Aorta (tissue), 5 donors: ENCODE measurements at places on chromosomes 5 and 9.

DNA sequence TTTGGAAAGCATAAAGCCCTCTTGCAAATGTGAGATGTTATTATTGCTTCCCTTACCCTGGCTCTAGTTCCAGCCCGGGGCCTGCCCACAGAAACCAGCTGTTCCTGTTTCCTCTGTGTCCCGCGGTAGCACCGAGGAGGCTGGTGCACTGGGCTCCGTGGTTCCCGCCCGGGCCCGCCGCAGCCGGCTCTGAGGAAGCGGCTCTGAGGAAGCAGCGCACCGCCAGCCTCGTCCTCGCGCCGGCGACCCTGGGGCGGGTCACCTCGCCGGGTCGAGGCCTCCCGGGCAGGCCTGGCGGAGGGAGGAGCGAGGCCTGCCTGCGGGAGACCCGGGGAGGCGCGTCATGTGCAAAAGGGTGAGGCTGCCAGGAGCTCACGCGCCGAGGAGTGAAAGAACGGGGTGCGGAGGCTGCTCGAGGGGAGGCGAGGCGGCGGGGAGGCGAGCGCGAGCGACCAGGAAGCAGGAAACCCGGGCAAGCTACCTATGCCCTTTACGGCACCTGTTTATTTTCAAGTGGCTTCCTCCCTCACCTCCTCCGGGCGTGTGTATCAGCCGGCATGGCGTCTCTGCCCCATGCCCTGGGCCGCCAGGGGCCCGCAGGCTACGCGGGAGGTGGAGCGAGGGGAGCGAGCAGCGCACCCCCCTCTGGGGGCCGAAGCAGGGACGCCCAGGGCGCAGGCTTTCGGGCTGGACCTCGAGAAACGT lies 61.3 kb upstream of the MEGF10 start:
- DNase-seq, result peak; percentile 82

DNA sequence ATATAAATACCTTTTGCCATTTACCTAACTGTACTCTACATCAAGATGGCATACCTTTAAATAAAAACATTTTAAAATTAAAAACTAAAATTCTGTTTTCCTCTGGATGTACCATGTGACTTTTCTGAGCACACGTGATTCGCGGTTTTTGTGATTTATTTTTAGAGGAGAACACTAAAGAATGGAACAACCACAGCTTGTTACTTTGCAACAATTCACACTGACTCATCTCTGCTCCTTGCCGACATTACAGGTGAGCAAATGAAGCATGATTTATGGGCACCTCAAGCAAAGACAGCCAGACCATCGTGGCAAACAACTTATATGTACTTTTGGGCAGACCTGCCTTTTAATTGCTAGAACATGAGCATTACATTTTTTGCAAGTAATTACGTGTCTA lies 61.3 kb downstream of the GDA start:
- no peak for DNase-seq

GRCh38 chr5:143124593-143124992 lies 278.9 kb downstream of the NR3C1 start:
- no peak for DNase-seq

- DNase-seq, result no peak
These were observed 26.1 kb downstream of the PAEP start for GRCh38 chr9:135587658-135588057.

- no peak for DNase-seq
These were observed 44.8 kb downstream of the PRRC1 start for GRCh38 chr5:127562252-127562651.

- DNase-seq, result no peak
These were observed 168.2 kb downstream of the CACNA1B start for GRCh38 chr9:138045541-138046490.

- DNase-seq, result no peak
These were observed 5.6 kb upstream of the SPDL1 start for GRCh38 chr5:169577951-169578350.

GRCh38 chr9:110691002-110691549 lies 22.5 kb downstream of the MUSK start:
- DNase-seq, result no peak

DNA sequence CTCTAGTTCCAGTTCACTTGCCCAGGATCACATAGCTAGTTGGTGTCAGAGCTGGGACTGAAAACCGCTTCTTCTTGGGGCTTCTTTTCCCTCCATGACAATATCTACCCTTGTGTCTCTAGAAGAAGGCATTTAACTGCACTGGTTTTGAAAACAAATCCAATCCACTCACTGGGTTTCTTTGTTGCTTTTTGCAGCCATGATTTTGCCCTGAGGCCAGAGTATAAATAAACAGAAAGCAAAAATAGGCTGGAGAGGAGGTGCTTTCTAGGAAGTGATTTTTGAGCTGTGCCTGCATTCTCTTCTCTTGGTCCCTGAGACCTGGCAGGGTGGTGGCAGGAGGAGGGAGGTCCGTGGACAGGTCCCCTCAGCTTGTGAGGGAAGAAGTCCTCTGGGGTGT lies 6.9 kb upstream of the TRIO start:
- no peak for DNase-seq

- no peak for DNase-seq
These were observed 49.4 kb downstream of the MEF2C start for GRCh38 chr5:88833371-88834130.

GRCh38 chr5:59790376-59790775 lies 103.2 kb downstream of the PDE4D start:
- no peak for DNase-seq

DNA sequence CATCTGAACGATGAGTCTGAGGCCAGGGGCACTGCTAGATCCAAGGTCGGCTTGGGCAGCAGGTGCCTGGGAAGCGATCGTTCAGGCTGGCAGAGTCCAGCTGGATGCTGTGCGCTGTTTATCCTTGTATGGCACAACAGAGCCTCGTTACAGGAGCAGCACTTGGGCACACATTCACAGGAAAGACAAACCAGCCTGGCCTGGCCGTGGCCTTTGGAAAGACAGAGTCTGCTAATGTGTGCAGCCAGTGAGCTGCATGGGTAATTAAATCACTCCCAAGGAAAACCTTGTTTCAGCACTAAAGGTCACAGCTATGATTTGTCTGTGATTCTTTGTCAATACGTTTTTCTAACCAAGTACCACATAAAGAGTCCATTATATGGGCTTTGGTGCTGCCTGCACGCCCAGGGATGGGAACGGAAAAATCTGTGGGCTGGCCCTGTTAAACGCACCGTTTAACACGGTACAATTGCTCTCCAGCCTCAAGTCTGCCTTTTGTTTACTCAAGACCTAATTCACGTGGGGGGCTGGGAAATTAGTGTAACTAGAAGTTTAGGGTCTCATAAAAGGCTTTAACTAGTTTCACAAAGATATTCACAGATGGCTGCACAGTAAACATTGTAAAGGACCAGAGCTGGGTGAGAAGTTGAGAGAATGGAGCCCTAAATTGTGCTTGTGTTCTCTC lies 509.3 kb downstream of the KDM4C start:
- no peak for DNase-seq

- DNase-seq, result no peak
These were observed 59.2 kb downstream of the C9orf50 start for GRCh38 chr9:129561594-129562281.

DNA sequence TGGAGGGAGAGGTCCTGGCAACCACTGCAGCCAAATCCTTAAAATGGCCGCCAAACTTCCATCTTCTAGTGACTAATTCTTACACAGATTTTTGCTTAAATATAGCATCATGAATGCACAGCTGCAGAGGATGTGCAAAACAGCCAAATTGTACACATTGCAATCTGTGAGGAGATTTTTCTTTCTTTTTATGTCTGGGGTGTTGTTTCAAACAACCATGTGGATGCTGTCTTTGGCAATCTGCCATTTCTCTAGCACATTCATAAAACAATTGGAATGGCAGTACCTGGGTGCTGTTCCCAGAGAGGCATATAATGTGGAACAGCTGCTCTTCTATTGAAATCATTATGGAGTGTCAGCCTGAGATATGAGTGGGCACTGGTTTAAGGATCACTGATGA lies 1082.9 kb upstream of the SEMA6A start:
- DNase-seq, result no peak

DNA sequence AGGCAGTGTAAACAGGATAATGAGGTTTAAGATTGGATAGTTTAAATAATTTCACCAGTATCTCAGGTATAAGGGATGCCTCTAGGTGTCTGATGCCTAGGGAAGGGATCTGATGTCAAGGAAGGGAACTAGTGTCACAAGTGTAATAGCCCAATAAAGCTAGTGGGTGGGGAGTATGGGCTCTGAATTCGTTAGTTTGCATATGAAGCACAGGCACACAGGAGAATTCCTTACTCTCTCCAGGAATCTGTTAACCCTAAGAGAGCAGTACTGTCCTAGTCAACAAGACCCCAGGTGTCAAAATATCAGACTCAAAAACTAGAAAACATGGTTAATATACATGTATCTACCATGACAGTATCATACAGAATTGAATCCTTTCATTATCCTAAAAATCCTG lies 352.5 kb upstream of the CYLC2 start:
- no peak for DNase-seq

DNA sequence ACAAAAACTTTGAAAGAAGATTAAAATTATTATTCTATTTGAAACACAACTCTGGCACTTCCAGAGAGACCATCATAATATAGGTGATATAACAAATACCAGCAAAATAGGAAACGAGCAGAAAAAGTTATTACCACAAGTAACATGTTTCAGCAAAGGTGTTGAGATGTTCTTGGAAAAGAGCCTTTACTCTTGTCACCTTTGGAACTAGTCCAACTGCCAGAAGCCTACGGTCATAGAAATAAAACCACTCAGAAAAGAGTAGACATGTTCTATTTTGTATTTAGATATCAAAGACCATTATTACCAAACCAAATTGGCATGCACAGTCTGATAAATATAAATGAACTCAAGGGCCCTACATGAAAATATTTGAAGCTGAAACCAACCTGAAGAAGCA lies 145.0 kb upstream of the DMAC1 start:
- no peak for DNase-seq

DNA sequence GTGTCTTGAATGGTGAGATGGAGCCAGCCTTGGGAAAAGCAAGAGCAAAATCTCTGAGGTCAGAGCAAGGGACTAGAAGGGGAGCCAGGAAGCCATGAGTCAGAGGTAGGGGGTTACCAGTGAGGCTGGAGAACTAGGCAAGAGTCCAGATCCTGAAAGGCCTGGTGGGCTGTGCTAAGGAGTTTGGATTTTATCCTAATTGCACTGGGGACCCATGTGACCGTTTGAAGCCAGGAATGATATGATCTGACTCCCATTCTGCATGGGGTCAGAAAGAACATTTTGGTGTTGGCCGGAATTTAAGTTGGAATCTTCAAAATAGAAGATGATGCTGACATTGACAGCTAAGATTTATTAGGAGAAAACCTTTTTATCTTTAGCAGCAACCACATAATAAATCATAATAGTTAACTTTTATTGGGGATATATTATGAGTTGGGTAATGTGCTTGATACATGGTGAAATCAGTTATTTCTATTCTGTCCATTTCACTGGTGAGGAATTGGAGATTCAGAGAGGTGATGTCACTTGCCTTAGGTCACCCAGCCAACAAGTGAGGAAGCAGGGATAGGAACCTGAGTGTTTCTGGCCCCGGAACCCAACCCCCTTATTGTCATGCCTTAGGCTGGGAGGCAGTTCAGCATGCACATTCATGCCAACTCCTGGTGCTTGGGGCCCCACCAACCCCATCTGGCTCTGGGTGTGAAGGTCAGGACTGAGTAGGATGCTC lies 61.5 kb upstream of the RARS1 start:
- DNase-seq, result no peak

DNA sequence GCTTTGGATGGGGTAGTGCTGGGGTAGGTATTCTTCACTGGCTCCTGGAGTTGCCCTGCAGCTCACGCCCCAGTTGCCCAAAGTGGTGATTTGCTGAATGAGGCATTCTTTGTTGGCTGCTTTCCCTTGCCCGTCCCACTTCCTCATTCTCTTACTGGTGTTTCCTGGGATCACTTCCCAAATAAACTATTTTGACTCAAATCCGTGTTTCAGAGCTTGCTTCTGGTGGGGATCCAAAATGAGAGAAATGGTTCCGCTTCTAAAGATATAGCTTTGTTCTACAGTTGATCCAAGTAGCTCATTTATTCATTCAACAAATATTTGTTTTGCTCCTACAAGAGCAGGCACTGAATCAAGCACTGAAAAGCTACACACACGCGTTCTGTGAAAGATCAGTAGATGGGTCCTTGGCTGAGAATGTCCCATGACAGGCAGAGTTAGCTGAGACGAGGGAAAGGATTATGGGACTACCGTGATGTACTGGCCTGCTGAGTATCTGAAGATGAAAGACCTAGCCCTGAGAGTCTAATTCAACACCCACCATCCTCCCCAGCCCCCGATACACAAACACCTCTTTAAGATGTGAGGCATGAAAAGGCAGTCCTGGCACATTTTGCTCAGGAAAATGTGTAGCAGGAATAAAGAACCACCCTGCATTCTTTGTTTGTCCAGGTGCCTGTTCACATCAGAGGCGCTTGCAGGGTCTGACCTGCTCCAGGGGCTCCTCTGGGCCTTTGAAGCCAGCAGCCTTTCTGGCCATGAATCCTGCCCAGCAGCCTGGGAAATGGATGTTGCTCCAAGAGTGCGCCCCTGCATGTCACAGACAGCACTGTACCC lies 143.1 kb upstream of the RANBP3L start:
- DNase-seq, result no peak

- no peak for DNase-seq
These were observed 288.9 kb upstream of the VLDLR start for GRCh38 chr9:2332663-2333062.

DNA sequence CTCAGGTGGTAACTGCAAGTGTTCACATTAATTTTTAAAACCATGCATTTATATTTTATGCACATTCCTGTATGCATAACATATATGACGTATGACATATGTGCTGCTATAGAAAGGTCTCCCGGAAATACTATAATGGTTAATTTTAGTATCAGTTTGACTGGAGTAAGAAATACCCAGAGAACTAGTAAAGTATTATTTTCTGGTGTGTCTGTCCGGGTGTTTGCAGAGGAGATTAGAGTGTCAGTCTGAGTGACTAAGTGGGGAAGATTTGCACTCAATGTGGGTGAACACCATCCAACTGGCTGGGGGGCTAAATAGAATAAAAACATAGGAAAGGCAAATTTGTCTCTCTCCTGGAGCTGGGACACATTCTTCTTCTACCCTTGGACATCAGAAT lies 26.9 kb downstream of the UIMC1 start:
- no peak for DNase-seq

DNA sequence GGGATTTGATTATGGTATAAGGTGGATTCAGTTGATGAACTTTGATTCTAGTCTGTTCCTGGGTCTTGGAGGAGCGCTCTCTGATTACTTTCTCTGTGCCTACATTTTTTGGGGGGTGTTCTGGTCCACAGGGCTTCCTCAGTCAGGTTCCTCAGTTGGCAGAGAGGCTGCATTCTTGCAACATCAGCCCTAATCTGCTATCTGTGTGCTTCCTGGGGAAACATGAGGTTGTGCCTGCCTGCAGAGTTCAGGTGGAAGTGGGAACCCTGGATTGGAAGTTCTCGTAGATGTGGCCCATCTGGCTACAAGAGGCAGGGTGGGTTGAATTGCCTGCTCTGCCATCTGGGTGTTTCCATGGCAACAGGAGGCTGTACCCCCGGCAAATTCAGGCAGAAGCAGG lies 24.5 kb downstream of the POLK start:
- no peak for DNase-seq

DNA sequence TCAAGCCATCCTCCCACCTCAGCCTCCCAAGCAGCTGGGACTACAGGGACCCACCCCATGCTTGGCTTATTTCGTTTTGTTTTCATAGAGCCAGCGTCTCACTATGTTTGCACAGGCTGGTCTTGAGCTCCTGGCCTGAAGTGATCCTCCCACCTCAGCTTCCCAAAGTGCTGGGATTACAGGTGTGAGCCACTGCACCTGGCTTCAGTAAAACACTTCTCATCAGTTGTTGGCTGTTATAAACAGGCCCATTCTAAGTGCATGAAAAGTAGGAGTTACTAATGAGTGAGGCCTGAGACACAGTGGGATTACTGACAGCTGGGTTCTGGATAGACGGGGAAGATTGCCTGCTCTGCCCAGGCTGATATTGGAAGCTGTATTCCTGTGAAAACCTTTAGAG lies 3.5 kb downstream of the CRB2 start:
- DNase-seq, result no peak
